ENCODE measurements at places on chromosomes 13 and 19.

DNA sequence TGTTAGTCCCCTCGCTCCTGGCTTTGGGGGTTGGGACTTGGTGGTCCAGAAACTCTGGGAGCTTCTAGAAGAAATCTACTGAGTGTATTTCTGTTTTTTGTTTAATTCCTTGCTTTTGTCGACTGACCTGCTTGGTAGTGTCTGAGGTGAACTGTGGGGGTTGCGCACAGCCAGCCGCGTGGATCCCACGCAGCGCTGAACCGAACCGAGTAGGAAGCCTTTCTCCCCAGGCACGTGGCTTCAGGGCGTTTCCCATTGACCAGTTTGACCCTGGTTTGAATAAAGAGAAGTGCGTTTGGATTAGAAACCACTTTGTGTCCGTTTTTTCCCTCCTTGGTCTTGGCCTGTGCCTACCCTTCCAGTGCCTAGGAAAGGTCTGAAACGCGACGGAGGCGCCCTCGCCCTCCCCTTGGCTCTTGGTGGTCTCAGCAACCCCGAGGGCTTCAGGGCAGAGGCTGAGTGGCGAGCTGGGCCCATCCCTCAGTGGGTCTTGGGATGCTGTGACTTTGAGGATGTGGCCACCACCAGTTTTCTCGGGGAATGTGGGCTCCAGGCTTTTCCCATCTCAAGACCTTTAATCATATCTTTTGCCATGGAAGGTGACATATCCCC lies 2.7 kb upstream of the RPS15 start:
- no peak for DNase-seq

DNA sequence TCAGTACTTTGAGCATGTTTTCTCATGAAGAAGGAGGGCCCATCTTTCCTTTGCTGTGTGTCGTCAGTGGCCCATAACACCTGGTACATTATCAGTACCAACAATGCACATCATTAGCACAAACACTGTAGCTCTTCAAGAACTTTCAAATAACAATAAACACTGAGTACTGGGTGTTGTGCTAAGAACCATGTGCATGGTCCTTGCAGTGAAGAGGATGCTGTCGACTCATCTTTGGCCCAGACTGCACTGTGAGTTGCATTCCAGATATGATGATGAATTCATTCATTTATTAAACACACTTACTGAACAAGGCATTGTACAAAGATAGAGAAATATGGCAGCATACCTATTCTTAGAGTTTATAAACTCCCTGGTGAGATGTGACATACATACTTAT lies 55.8 kb downstream of the FLT3 start:
- DNase-seq, result no peak

- no peak for DNase-seq
Observed at GRCh38 chr19:51251468-51251820, 564 bp downstream of the SIGLECL1 start.

- DNase-seq, result no peak
Observed at GRCh38 chr19:3945838-3946237, 13.0 kb downstream of the NMRK2 start.

- no peak for DNase-seq
Observed at GRCh38 chr13:45402641-45403040, 15.5 kb downstream of the SLC25A30 start.

DNA sequence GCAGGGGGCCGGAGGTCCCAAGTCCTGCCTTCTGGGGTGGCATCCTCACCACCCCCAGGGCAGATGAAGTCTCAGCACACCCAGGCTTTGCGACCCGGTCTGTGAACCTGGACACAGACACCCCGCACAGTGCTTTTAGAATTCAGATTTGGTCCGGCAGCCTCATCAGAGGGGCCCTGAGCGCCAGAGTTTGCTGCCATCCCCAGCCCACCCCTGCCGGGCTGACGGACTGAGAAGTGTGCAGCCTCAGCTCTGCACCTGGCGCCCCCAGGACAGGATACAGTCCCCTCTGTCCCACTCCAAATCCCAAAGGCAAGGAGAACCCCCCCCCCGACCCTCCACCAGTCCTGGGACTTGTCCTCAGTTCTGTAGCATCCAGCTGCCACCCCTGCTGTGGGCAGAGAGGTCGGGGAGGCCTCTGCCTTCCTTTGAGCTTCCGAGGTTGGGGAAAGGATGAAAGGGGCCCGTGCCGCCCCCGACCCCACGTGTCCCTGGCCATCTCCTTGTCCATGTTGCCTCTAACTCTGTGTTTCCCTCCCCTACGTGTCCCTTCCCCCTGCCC lies 16.9 kb downstream of the CAPN12 start:
- DNase-seq, result no peak

DNA sequence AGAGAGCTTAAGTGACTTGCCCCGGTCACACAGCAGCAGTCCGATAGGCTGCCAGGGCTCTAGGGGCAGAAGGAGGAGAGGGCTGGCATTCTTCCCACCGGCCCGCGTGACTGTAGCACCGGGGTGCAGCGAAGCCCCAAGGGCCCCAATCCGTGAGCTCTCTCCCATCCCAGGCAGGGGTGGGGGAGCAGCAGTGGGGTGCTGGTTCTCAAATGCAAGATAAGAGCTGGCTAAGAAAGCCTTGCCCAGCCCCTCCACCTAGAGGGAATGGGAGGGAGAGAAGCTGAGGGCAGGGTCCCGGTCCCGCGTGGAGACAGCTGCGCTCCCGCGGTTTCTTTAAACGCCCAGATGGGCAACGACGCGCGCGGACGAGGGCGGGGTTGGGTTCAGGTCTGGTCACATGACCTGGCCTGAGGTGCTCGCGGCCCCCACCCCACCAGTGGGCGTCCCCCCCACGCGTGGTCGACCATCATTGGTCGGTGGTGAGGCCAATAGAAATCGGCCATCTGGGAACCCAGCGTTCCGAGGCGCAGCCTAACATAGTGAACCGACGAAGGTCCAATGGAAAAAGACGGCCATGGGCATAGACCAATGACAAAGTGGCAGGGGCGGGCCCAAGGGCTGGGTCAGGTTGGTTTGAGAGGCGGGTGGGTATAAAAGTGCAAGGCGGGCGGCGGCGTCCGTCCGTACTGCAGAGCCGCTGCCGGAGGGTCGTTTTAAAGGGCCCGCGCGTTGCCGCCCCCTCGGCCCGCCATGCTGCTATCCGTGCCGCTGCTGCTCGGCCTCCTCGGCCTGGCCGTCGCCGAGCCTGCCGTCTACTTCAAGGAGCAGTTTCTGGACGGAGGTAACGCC lies at the start of gene CALR:
TSS of gene CALR (plus strand) at position 683 of the 852 bp plus-strand sequence. CDS start at position 754, 71 bp downstream.
- DNase-seq, result peak; percentile 98

DNA sequence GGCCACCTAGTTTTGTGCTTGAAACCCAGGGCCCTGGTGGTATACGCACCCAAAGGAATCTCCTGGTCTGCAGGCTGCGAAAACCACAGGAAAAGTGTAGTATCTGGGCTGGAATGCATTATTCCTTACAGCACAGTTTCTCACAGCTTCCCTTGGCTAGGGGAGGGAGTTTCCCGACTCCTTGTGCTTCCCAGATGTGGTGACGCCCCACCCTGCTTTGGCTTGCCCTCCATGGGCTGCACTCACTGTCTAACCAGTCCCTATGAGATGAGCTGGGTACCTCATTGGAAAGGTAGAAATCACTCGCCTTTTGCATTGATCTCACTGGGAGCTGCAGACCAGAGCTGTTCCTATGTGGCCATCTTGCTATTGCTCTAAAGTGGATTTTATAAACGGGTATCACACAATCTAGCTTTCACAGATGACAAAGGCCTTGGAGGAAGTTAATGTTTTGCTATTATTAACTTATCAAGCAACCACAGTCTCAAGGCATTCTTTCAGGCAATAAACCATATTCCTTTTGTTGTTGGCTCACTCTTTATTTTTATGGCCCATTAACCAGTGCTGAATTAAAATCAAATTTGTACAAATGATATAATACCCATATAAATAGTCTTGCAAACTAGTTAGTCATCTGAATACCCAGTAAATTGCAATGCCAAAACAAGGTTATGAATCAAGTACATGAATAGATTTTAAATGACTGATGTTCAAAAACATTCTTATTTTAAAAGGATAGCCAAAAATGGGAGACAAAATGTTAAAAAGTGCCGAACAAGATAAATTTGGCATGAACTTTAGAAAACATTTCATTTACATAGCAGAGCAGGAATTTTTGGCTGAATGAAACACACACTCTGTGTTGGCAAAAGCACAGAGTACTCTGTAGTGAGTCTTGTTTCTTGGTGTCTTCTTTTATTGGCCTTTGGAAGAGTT lies 475.4 kb upstream of the ARGLU1 start:
- no peak for DNase-seq

DNA sequence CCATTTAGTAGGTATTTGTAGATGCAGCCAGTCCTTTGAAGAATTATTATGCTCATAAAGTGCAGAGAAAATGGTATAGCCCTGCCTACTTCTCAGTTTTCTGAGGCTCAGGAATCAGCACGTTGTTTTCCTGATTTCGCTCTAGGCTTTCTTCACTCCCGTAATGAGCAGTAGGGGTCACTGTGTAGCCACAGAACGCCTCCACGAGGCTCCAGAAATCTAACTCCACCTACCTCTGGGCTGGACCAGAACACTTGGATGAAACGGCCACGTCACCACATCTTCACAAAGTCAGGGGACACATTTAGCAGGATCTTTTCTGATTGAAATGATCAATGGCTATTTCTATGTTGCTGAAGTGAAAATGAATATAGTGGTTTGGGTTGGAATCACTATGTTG lies 49.8 kb upstream of the GTF3A start:
- DNase-seq, result peak; percentile 19

GRCh38 chr13:113734099-113734825 lies 24.8 kb upstream of the TMEM255B start:
- no peak for DNase-seq

DNA sequence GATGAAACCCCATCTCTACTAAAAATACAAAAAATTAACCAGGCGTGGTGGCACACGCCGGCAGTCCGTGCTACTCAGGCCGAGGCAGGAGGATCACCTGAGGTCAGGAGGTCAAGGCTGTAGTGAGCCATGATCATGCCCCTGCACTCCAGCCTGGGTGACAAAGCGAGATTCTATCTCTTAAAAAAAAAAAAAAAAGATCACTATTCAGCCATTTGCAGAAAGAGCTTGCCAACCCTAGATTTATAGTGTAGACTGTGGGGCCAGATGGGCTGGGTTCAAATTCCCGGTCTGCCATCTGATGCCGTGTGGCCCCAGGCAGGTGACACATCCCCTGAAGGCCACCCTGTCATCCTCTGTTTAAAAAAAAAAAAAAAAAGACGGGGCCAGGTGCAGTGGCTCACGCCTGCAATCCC lies 28.9 kb downstream of the SMIM24 start:
- DNase-seq, result no peak

DNA sequence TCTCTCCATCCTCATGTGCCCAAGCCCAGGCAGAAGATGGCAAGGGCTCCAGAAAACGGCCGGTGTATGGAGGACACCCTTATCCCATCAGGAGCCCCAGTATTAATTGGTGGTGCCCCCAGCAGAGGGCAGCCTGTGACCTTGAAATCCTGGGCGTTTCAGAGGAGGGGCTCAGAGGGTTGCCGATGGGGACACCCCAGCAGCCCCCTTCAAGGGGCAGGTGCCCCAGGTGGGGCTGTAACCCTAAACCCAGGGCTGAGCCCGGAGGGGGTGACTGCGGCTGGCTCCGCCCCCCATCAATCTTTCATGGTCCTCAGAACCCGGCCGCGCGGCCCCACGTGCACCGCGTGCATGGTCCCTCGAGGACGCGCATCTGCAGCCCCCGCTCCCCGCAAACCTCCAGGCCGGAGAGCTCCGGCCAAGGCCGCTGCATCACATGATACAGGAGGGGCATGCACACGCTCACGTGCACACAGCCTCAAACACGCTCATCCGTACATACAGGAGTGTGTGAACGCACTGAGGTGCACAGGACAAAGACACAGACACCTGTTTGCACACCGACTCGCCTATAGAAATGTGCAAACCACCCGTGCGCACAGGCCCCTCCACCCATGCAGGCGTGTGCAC lies 949 bp downstream of the RAB3A start:
- DNase-seq, result no peak

DNA sequence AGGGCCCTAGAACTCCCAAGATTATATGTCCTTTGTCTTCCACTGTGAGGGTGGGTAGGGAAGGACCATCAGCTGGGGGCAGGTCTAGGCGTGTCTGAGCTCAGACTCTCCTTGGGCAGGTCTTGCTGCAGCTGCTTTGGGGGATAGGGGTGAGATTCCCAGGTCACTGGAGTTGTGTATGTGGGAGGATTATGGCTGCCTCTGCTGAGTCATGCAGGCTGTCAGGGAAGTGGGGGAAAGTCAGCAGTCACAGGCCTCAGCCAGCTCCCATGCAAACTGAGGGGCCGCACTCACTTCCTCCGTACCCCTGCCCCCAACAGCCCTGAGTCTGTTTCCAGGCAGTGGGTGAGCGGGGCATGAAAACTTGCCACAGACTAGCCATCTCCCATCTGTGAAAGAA lies 600.8 kb downstream of the DIAPH3 start:
- DNase-seq, result no peak

DNA sequence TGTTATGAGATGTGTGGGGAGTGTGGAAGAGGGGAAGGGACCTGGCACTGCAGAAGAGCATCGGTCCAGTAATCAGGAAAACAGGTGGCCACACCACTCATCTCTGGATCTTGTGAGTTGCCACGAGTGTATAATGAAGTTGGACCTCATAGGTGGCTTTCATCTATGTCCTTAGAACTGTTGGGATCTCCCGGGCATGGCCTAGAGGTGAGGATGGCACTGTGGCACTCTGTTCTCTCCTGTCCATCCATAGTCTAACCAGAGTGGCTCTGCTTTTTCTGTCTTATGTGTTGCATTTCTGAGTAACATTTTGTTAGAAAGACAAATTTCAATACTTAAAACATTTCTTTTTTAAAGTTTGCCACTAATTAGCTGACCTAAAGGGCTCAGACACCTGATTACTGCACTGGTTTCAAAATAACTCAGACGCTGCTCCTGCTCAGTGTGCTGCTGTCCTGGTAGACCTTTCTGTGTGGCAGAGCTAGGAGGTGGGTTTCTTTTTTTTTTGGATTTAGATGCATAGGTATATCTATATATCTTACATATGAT lies 5.5 kb downstream of the CNMD start:
- DNase-seq, result no peak

- DNase-seq, result no peak
Observed at GRCh38 chr19:4089400-4089908, 22.8 kb upstream of the ZBTB7A start.

DNA sequence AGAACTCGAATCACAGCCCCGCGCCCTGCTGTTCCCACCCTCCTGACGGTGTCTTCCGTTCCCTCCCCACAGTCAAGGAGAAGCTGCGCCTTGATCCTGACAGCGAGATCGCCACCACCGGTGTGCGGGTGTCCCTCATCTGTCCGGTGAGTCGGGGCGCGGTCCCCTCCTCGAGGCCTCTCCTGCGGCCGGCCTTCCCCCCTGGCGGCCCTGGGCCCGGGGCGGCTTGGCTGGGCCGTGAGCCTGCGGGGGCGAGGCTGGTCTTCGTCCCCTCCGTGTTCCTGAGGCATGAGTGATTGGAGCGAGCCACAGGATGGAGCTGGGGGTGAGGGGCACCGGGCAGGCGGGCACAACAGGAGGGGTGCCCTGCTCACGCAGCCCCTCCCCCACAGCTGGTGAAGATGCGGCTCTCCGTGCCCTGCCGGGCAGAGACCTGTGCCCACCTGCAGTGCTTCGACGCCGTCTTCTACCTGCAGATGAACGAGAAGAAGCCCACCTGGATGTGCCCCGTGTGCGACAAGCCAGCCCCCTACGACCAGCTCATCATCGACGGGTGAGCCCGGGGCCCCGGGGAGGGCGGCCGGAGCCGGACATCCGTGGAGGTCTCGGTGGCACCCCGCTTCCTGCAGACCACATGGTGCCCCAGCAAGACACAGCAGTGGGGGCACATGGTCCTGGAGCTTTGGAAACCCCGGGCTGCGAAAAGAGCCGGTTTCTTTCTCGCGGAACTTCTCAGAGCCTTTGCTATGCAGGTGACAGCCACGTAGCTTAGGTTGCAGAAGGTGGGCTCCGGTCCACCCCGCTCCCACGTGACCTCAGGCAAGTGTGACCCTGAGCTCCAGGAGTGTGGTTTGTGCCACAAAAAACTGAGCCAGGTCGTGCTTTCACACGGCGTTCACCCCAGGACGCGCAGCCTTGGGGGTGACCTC lies 25.8 kb downstream of the PIAS4 start:
- no peak for DNase-seq

All from activated T-helper 9 cell treated with anti-CD3 and anti-CD28 coated beads, Interleukin-2, amount 50 U/mL, for 16 hours (primary cell).